NCI-H226 (cell line): ENCODE measurements at places on chromosomes 12 and 14.
A peak's percentile ranks its signal among the peaks of the same experiment; 100 is the strongest.

- DNase-seq = no peak
These were observed 34.4 kb upstream of the CCNT1 start for GRCh38 chr12:48750769-48751356.

- no peak for DNase-seq
These were observed 16.7 kb downstream of the TMEM132D start for GRCh38 chr12:129887101-129887500.

- no peak for DNase-seq
These were observed 28.2 kb downstream of the PALS1 start for GRCh38 chr14:67269298-67270060.

DNA sequence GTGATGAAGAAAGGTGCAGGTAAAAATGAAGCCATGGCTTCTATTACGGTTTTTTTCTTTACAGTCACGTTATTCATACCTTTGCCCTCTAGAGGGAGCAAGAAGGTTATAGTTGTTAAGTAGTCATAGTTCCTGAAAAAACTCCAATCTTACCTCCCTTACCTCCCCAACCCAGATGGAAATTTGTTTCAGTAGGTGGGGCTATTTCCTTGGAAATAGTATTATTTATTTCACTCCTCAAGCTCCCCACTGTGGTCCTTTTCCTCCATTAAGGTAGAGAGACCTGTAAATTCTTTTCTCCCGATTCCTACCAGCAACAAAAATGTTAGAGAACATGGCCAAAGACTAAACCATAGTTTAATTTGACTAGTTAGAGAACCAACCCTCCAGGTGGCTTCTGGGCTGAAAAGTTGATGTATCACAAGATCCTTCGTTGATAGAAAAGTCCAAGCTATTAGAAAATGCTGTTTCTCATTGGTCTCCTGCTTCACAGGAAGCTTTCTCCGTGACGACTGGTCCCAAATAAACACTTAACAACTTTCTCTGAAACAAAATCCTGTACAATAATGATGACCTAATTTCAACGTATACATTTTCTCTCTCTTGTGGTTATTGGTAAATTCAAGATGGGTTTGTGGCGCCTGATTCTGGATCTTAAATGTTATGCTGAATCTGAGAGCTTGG is 43.5 kb downstream of the TMX1 start:
- peak; percentile 71 for DNase-seq

DNA sequence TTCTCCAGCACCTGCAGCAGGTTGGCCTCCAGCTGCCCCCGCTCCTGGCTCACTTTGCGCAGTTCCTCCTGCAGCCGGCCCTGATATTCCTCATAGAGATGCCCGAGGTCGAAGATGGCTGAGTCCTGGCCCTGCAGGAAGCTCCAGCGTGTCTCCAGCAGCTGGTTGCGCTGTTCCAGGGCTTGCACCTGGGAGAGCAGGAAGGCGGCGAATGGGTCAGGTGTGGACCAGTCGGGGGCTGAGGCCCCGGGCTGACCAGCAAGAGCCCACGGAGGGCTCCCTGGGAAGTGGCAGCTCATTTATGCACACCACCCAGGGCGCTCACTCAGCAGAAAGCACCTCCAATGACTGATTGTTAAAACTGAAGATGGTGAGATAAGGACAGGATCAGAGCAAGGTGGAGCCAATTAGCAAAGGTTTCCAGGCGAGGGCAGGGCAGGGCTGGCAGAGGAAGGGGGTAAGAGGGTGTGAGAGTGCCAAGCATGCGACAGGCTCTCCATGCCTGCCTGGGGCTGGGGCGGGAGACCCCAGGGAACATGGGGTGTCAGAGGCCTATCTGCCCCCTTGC is 6.3 kb downstream of the KRT80 start:
- DNase-seq = no peak

- no peak for DNase-seq
These were observed 950.6 kb downstream of the GALC start for GRCh38 chr14:87042354-87042753.

DNA sequence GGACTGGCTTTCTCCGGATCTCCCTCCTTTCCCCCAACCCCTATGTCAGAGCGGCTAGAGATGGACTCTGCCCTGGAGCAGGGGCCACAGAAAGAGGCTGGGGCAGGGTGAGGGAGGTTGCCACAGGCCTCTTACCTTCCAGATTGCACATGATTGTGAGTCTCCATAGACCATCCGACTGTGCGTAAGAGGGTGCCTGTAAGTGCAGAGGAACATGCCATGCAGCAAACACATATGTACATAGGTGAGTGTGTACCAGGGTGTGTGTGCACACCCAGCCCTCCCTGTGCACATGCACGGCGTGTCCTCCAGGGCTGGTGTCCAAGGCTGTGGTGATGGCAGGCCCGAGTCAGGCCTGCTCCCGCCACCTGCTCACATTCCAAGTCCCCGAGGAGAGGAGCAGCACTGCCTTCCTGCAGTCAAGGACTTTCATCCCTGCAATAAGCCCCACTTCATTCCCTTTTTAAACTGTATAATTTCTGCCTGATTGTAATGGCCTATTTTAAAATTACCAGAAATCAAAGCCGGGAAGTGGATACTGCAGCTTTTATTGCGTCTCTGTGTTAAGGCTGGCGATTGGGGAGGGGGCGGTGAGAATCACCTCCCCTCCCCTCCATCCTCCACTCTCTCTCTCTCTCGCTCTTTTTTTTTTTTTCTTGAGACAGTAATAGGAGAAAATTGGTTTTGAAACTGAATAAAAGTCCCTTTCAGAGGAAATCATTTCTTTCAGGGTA is 28.5 kb downstream of the FAM222A start:
- DNase-seq = no peak

GRCh38 chr12:112836736-112837628 is 45.4 kb downstream of the RPH3A start:
- DNase-seq = no peak

GRCh38 chr14:50085570-50086320 is 30.6 kb downstream of the VCPKMT start:
- no peak for DNase-seq

DNA sequence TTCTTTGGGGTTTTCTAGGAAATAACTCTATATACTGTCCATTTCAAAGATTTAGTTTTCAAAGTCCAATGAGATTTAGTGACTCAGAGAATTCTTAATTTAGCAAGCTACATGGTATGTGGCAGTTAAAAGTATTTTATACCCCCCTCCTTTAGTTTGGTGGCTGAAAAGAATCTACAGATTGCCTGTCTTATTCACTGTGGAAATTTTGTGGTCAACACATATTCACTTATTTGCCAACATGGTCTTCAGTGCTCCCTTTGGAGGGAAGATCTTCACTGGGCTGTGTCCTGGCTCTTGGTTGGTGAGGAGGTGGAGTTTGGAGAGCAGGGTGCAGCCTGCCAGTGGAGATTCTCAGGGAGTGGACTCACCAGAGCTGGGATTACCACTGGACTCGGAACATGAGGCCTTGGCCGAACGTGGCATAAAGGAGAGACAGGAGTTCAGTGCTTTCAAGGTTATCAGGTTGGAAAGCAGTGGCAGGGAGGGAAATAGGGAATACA is 39.8 kb downstream of the SAMD4A start:
- DNase-seq = peak; percentile 41

DNA sequence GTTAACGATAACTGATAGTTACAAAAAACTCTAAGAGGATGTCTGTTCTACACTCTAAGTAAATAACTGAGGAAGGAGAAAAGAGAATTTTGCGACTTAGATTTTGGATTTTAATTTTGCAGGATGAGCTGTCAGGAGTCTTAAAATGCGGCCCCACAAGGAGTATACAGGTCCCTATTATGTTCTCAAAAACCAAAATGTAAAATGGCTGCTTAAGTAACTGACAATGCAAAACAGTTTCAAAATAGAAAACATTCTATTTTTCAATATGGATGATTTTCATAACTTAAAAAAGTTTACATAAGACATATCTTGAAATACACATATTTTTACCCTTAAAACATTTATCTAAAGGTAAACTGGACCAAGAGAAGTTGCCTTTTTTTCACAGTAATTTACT is 2.6 kb downstream of the CD69 start:
- DNase-seq = no peak

DNA sequence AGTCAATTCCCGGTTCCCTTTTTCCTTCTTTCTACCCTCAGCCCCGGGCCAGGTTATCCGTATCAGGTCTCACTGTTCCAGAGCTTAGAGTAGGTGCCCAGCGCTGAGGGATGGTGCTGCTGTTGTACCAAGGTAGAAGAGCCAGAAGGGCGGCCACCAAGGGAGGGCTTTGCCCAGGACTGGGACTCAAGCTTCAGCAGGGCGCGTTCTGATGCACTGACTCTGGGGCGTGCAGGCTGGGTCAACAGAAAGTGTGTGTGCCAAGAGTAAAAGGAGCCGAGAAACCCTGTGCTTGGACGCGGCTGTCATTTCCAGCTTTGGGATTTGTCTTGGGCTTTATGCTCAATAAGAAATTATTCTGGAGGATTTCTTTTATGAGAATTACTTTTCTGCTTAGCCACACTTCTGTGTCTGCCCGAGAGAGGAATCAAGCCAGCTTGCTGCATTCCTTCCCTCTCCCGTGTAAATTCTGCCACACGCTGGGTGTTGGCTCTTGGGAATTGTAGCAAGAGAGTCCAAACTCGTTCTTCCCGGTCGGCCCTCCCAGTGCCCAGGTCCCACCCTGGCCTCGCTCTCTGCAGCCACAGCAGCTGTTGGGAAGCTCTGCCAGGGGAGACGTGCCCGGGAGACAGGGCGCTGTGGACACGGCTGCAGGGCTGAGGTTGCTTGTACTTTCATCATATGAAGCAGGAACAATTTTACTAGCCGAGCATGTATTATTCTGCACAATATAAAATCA is 98.0 kb downstream of the FBXL14 start:
- no peak for DNase-seq

- no peak for DNase-seq
These were observed 10.4 kb downstream of the KCNJ8 start for GRCh38 chr12:21764065-21764464.

- no peak for DNase-seq
These were observed 11.7 kb downstream of the ITGA5 start for GRCh38 chr12:54407183-54407905.

- no peak for DNase-seq
These were observed 1.1 kb upstream of the GLT1D1 start for GRCh38 chr12:128852026-128852698.

GRCh38 chr12:12505544-12506495 is 56.8 kb downstream of the DUSP16 start:
- DNase-seq = no peak

- DNase-seq = peak; percentile 20
These were observed 10.0 kb downstream of the LRCOL1 start for GRCh38 chr12:132600048-132601032.

DNA sequence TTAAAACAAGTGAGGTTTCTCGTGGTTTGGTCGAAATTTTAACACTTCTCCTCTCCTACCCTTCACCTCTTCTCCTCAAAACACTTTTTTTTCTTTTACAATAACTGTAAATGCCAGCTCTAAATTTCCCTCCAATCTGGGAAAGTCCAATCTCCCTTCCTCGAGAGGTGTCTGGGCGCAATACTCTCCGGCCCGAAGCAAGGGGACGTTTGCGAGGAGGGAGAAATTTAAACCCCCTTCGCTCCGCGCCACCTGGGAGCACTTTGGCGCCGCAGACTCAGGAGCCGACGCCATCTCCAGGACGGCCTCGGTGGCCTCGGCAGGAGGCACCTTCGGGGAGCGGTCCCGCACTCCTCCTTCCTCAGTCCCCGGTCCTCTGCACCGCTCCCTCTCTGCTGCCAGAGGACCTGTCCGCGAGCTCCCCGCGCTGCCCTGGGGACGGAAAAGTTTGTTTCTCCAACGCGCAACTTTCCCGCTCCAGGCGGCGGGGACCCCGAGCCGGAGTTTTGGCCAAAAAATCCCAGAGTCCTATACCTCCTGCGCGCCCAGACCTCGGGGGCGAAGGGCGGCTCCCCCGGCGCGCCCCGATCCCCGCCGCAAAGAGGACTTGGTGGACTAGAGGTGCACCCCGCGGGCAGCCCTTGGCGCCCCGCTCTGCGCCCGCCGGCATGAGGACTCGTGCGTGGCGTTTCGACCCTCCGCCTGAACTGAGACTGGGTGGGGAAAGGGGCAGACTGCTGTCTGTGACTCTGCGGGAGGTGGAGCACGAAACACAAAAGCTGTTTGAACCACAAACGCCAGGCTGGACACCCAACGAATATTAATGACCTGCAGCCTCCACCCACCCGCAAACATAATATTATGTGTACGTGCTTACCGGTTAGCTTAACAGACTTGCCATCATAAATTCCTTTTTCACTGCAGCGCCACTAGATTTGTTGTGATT is 95.2 kb upstream of the HMGA2 start:
- no peak for DNase-seq

- peak; percentile 53 for DNase-seq
These were observed 141.9 kb upstream of the BMP4 start for GRCh38 chr14:54098536-54098935.

DNA sequence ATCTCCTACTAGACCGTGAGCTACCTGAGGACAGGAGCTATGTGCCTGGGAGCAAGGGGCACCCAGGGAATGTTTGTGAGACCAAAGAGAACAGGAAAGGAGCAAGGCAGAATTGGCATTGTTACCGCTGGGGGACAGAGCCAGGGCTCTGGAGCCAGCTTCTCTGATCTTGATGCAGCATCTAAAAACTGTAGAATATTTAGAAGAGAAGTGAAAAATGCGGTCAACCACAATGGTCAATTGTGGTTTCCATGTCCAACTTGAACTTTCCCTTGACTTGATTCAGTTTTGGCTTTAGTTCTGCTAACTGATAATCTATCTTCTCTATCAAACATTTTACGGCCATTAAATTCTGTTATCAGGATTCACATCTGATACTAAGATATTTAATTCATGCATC is 201.2 kb downstream of the ANO4 start:
- no peak for DNase-seq

- peak; percentile 41 for DNase-seq
These were observed 7.0 kb upstream of the MSI1 start for GRCh38 chr12:120376009-120376408.

DNA sequence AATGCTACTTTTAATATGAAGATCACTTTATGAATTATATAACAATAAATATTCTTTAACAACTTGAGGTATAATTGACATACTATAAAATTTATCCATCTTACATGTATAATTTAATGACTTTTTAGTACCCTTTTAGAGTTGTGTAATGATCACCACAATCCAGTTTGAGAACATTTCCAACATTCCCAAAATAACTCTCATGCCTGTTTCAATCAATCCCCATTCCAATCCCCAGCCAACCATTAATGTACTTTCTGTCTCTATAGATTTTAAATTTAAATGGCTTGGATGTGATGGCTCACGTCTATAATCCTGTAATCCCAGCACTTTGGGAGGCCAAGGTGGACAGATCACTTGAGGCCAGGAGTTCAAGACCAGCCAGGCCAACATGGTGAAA is 23.5 kb upstream of the FRMD6 start:
- DNase-seq = no peak

GRCh38 chr14:70525691-70526090 is 9.1 kb downstream of the ADAM20 start:
- DNase-seq = no peak

DNA sequence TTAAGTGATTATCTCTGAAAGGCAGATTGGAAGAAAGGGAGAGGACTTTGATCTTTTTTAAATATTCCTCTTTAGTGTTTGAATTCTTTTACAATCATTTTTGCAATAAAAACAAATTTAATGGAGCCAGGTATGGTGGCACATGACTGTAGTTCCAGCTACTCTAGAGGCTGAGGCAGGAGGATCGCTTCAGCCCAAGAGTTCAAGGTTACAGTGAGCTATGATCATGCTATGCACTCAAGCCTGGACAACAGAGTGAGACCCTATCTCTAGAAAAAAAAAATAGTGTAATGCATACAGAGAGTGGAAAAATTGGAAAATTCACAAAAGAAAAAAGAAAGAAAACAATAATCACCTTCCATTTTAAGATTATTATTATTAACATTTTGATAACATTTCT is 15.2 kb upstream of the HECTD1 start:
- DNase-seq = no peak
